SK-N-DZ (cell line): ENCODE measurements at places on chromosomes 12 and 14.

DNA sequence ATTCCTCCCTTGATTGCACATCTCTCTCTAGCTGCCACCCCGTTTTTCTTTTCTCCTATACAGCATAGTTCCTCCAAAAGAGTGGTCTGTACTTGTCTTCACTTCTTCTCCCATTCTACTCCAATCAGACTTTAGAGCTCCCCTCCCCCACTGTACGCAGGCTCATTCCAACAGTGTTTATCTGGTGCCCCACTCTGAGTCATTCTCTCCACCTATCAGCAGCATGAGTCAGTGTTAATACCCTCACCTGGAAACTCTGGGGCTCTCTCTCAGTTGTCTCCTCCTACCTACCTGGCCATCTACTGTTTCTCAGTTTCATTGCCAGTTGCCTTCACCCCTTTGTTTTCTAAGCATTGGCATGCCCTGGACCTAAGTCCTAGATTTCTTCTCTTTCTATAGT, 175.1 kb upstream of the ARHGAP5 start:
- DNase-seq: no peak

- no peak for DNase-seq
These were observed 3.8 kb upstream of the B3GNT4 start for GRCh38 chr12:122199484-122200355.

DNA sequence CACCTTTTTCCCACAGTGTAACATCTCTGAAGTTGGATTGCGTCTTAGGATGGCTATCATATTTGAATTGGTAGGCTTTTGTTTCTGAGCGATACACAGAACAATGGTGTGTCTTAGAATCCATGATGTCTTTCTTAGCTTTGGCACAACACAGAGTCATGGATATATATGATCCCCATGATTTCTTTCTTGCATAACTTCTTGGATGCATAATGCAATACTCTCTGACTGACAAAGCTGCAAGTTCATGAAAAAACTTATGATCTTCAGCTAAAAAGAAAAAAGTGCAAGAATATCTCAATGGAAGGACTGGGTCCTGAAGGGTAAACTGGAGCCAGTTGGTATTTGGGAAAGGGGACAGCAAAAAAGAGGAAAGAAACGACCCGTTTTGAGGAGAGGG, 48.1 kb downstream of the VWF start:
- DNase-seq: no peak

- DNase-seq: no peak
These were observed 47.9 kb upstream of the KCNC2 start for GRCh38 chr12:75257510-75257909.

DNA sequence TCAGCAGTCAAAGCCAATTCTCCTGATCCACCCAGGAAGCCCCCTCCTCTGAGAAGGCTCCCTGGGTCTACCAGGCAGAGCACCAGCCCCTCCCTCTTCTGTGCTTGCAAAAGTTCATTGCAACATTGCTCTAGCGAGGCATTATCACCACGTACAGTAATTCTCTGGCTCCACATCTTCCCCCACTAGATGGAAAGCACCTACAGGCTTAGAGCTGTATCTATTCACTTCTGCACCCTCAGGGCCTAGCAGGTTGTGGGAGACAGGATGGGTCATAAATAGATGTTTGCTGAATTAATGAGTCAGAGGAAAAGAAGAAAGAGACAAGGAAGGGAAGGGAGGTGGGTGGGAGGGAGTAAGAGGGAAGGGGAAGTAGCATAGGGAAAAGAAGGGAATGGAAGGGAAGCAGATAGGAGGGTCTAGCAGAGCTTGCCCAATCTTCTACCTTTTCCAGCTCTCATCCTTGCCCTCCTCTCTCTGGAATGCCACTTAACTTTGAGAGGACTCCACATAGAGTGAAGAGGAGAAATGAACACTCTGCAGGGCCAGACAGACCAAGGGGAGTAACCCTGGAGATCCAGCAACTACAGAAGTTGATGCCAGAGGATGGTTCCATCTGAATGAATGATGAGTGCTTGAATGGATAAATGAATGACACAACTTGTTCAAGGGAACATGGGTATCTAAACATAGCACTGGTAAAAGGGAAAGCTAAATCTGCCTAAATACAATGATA, 42.0 kb upstream of the NT5DC3 start:
- DNase-seq: no peak

DNA sequence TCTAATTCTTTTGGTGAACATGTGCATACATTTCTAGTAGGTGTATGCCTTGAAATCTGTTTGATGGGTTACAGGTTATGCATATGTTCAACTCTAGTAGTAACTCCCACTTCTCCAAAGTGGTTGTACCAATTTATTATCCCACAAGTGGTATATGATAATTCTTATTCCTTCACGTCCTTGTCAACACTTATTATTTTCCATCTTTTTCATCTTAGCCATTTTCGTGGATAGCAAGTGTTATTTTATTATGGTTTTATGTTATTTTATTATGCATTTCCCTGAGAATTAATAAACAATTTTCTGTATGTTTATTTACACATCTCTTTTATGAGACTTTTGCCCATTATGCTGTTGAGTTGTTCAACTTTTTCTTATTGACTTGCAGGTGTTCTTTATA, 11.2 kb upstream of the AMIGO2 start:
- DNase-seq: no peak

GRCh38 chr14:96167224-96168148, 37.2 kb upstream of the BDKRB2 start:
- DNase-seq: no peak
